Mesenteric fat pad (tissue), 1 donor: ENCODE measurements at places on chromosomes 7 and 10. TPM values are rescaled to one million over a fixed set of nuclear protein-coding genes. Genes with fewer than 3 reads are reported as not detected.

The PROSER2 gene
- total RNA-seq: 9.1 TPM

The IRF5 gene
- total RNA-seq: 17.3 TPM

DNA sequence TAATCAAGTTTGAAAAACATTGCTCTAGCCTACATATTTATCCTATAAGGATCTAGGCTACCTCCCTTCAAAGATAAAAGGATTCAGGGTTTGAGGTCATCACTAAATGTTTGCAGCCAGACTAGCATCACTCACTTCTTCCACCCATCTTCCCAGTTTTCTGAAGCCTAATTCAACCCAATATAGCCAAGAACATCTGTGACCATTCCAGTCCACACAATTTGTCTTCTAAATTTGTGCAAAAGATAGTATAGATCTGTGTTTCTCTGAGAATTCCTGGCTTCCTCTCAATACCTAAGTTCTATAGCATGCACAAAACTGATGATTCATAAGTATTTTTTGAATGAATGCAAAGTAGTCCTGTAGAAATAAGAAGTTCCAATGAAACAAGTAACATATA is 103.0 kb upstream of the CDK1 start:
- no peak for DNase-seq

DNA sequence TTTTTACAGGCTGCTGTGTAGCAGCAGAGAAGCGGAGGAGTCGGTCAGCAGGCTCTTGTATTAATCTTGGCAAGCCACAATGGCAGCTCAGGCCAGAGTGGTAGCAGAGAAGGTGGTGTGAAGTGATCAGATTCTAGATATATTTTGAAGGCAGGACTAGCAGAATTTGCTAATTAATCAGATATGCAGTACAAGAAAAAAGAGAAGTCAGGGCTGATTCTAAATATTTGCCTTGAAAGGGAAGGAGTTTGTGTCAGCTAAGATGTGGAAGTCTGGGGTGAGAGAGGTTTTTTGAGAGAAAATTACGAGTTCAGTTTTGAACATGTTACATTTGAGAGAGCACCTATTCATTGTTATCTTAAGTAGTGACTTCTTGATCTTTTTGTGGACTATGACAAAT is 176.3 kb downstream of the WNT2 start:
- DNase-seq: no peak

DNA sequence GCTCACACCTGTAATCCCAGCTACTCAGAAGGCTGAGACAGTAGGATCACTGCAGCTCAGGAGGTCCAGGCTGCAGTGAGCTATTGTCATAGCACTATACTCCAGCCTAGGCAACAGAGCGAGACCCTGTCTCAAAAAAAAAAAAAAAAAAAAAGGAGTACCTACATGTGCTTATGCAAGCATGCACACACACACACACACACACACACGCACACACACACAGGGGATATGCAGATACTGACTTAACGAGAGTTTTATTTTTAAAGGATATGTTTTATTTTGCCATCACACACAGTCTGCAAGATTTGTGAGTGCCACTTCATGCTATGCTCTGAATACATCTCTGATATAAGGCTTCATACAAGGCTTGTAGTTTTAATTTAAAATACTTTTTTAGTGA is 479.3 kb downstream of the NEBL start:
- DNase-seq: no peak

The ZNF273 gene
- 2.1 TPM for total RNA-seq

The CCZ1 gene
- total RNA-seq: 79.5 TPM

- no peak for DNase-seq
Measured at GRCh38 chr7:153935095-153935494, 117.1 kb upstream of the DPP6 start.

- DNase-seq: no peak
Measured at GRCh38 chr7:55593515-55594318, 21.4 kb upstream of the VOPP1 start.

The PON1 gene
- 0.19 TPM for total RNA-seq

GRCh38 chr10:43100366-43100765 is 23.5 kb downstream of the RET start:
- no peak for DNase-seq

The COL13A1 gene
- not detected for total RNA-seq

- no peak for DNase-seq
Measured at GRCh38 chr7:33849004-33849403, 56.3 kb upstream of the BMPER start.

- no peak for DNase-seq
Measured at GRCh38 chr7:1848013-1848640, 178.1 kb downstream of the ELFN1 start.

The PPP1R17 gene
- not detected for total RNA-seq

GRCh38 chr7:282621-283020 is 7.3 kb upstream of the FOXL3 start:
- no peak for DNase-seq

GRCh38 chr7:28560767-28561166 is 148.4 kb downstream of the CREB5 start:
- DNase-seq: no peak

The LRMDA gene
- 26.6 TPM for total RNA-seq

DNA sequence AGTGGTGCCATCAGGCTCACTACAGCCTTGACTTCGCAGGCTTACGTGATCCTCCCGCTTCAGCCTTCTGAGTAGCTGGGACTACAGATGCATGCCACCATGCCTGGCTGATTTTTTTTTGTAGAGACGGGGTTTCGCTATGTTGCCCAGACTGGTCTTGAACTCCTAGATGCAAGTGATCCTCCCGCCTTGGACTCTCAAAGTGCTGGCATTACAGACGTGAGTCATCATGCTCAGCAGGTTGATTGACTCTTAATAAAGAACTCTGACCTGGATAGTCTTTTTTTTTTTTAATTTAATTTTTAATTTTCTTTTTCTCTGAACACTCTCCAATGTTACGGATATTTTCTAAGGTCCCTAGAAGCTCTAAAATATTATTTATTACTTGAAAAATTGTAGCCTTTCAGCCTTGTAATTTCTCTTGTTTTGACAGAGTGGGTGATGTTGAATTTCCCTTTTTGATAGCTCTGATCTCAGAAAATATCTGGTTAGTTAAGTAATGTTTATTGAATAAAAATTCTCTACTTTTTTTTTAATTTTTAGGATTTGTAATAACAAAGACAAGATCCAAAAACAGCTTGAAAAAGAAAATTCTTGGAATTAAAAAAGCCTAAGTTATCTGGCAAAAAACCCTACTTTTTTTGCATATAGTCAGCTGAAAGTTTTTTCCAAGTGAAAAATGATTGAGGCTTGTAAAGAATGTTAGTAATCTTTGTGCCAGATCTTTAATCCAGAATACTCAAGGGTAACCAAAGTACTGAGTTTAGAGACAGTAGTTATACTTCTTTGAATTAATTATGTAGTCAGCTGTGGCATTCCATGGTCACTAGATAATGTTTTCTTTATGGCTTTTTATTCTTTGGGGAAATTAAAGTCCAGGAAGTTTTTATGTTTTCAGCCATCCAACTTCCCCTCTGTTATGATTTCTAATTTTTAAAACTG is 26.7 kb downstream of the TBC1D12 start:
- DNase-seq: no peak

GRCh38 chr7:108351729-108352131 is 104.5 kb downstream of the NRCAM start:
- no peak for DNase-seq

DNA sequence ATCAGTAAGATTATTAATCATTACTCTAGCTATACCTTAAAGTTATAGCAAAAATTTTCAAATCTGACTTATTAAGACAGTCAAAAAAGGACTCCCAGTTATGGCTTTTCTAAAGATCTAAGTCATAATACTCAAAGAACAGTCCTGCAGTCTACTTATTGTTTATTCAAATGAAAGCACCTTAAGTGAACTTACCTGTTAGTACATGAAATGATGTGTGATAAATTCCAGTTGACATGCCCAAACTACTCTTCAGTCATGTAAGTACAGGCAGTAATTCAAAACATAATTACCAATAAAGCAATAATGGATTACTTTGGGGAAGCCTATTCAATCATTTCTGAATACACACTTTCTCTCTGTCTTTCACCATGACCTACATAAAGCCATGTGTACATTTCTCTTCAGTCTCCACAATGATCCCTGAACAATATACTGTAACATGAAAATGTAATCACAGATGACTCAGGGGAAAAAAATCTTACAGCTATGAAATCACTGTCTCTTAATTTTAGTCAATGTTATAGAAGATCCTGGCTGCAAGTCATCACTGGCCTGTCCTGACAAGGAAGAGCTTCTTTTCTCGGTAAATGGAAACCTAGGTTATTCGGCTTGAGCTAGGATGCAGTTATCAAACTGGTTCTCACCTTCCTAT is 420.7 kb upstream of the LRRTM3 start:
- no peak for DNase-seq

The EIF3B gene
- 150 TPM for total RNA-seq

- no peak for DNase-seq
Measured at GRCh38 chr10:32321016-32321631, 25.8 kb downstream of the EPC1 start.

DNA sequence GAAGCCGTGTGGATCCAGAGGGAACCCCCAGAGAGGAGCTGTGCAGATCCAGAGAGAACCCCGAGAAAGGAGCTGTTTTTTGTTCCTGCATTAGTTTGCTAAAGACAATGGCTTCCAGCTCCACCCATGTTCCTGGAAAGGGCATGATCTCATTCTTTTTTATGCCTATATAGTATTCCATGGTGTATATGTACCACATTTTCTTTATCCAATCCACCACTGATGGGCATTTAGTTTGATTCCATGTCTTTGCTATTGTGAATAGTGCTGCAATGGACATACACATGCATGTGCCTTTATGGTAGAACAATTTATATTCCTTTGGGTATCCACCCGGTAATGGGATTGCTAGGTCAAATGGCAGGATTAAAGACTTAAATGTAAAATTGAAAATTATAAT is 95.4 kb upstream of the RHEB start:
- no peak for DNase-seq

The ADCYAP1R1 gene
- total RNA-seq: 2.5 TPM

DNA sequence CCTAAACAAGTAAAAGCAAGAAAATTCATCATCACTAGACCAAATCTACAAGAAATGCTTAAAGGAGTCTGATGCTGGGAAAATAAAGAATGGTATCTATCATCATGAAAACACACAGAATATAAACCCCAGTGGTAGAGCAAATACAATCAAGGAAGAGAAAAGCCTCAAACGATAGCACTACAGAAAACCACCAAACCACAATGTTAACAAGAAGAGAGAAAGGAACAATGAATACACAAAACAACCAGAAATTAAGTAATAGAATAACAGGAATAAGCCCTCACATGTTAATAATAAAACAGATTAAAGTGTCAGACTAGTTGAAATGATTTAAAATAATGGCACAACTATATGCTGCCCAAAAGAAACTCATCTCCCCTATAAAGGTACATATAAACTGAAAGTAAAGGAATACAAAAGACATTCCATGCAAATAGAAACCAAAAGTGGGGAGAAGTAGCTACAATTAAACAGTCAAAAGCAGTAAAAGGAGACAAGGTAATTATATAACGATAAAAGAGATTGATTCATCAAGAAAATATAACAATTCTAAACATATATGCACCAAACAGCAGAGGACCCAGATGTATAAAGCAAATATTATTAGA is 77.3 kb downstream of the JMJD1C start:
- no peak for DNase-seq

- no peak for DNase-seq
Measured at GRCh38 chr7:11899247-11899646, 67.2 kb upstream of the THSD7A start.

The KBTBD2 gene
- total RNA-seq: 33.9 TPM

The GNAT3 gene
- total RNA-seq: not detected

DNA sequence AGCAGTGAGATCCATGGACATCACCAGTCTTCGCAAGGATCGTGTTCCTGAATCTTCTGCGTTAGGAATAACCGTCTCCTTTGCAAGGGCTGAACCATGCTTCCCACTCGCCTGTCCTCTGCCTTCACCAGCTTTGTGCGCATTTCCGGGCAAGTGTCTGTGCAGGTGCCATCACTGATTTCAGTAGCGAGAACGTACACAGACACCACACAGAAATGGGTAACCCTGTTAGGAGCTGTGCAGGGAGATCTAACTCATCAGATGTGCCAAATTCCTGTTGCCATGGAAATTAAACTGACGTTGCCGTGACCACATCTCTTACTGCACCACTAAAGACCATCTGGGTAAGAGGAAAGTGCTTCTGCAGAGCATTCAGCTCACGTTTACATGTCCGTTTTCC is 146.3 kb downstream of the DIP2C start:
- DNase-seq: peak; percentile 9

GRCh38 chr7:126716321-126716720 is 536.4 kb downstream of the GRM8 start:
- DNase-seq: no peak

GRCh38 chr7:28626624-28627262 is 214.4 kb downstream of the CREB5 start:
- no peak for DNase-seq

The MMP21 gene
- 0.29 TPM for total RNA-seq
